ENCODE measurements at places on chromosomes 13 and 19.
A peak's percentile ranks its signal among the peaks of the same experiment; 100 is the strongest.

- no peak for DNase-seq
These were observed 3.7 kb downstream of the CEACAM16 start for GRCh38 chr19:44702551-44703176.

- DNase-seq, result no peak
These were observed 82.5 kb downstream of the AKAP11 start for GRCh38 chr13:42354241-42355091.

DNA sequence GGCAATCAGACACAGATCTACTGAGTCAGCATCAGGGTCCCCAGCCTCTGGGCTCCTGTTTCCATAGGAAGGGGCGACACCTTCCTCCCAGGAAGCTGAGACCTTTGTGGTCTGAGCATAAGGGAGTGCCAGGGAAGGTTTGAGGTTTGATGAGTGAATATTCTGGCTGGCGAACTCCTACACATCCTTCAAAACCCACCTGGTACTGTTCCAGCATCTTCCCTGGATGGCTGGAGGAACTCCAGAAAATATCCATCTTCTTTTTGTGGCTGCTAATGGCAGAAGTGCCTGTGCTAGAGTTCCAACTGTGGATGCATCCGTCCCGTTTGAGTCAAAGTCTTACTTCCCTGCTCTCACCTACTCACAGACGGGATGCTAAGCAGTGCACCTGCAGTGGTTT lies 9.2 kb downstream of the INSL3 start:
- no peak for DNase-seq

DNA sequence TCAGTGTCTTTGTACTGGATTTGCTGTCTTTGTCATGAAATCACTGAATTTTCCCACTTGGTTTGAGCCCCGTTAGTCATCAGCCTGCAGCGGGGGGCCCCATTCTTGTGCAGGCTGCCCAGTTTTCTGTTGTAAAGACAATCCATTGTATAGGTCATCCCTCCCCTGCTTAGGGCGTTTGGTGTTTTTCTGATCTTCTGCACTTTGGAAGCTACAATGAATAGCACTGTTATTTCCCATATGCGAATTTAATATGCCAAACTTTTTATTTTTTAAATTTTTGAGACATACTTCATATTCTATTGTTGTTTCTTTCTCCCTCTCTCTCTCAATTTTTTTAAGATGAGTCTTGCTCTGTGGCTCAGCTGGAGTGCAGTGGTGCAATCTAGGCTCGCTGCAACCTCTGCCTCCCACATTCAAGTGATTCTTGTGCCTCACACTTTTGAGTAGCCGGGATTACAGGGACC lies 9.0 kb downstream of the SLC27A1 start:
- DNase-seq, result no peak

GRCh38 chr19:53521373-53522202 lies 16.4 kb upstream of the ZNF331 start:
- DNase-seq, result no peak

DNA sequence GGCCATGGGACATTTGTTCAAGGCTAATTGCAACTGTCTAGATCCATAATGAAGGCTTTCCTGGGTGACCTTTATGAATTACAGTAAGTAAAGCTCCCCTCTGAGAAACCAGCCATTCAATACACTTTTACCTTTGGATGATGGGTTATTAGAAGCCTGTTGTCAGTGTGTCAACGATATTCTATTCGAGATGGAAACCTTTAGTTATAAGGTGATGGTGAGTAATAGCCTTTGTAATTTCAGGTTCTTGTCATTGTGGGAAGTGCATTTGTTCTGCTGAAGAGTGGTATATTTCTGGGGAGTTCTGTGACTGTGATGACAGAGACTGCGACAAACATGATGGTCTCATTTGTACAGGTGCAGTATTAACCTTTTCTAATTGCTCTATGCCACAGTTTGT lies 261.7 kb downstream of the ITGBL1 start:
- no peak for DNase-seq

DNA sequence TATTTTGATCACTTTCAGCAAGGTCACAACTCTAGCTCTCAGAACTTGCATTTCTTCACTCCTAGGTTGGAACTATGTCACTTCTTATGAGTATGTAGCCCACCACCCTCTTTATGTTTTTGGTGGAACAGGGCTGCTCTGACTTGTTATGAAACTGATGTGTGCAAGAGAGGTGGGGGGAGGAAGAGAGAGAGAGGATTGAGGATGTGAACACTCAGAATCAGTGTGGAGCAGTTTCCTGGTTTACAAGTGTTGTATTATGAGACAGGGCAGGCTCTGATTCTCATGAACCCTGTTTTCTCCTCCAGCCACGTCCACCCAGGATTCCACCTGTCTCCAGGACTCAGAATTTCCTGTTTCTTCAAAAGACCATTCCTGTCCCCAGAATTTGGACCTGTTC lies 16.1 kb downstream of the ZNF317 start:
- no peak for DNase-seq

GRCh38 chr19:19554074-19555023 lies 16.3 kb downstream of the CILP2 start:
- DNase-seq, result peak; percentile 88

DNA sequence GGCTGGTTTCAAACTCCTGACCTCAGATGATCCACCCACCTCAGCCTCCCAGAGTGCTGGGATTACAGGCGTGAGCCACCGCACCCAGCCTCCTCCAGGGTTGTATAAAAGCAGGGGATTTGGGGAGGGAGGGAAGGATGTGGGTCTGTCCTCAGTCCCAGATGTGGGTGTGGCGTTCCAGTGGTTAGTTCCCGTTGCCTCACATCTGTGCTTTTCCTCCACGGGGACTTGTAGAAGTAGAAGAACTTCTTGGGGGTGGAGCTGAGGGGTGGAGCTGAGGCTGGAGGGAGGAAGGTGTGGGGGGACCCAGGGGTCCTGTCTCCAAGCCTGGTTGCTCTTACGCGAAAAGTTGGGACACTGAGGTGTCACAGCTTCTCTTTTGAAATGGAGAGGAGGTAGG lies 514 bp upstream of the MCEMP1 start:
- DNase-seq, result no peak

DNA sequence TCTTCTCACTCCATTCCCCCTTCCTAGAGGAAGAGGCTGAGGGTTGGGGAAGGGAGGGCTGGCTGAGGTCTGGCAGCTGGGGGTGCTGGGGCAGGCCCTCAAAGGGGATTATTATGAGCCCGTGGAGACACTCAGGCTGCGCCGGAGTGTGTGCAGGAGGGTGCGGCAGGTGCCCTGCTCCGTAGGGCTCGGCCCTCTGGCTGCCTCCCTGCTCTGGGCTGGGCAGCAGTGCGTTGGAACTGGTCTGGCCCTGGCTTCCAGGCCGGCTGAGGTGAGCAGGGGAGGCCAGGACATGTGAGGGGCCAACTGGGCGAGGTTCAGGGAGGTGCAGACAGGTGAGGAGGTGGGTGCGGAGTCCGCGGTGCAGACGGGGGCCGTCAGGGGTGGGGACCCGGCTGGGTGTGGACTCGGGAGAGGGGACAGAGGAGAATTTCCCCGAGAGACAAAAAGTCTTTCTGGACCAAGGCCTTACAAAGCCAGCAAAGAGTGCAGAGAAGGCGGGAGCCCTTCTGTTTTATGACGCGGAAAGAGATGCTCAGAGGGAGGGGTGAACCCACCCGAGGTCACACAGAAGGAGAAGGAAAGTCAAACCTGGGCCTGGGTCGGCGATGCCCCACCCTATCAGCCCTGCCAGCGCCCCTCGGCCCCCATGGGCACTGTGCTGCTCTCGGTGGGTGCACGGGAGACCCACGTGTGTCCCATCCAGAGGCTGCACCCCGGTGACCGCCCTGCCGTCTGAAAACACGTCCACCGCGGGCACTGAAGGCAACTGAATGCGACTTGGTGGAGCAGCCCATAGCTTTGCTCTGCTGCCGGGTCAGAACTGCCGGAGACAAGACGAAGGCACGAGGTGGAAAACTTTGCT lies 31.0 kb downstream of the PIP5K1C start:
- no peak for DNase-seq

DNA sequence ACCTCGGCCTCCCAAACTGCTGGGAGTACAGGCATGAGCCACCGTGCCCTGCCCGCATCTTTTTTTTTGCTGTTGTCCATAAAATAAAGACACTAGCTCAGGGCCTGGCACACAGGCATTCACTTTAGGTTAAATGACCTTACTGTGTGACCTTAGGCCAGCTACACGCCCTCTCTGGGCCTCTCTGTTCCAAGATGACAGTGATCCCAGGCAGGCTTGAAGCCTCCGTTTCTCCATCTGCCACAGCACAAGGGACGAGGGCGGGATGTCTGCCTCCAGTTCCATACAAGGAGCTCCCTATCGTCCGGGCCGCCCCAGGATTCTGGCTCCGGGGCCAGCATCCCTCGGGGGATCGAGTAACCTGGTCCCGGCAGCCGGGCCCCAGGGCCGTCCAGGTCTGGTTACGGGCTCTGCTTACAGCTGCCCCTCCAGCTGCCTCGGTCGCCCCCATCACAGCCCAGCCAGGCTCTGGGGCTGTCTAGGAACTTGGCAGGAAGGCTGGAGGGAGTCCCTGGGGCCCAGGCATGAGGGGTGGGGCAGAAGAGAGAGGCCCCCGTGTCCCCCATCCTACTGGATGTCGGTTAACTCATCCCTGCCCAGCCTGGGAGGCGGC lies 11.9 kb upstream of the SEMA6B start:
- no peak for DNase-seq

- DNase-seq, result no peak
These were observed 176.4 kb downstream of the KCTD12 start for GRCh38 chr13:76709851-76710250.

GRCh38 chr13:40927929-40928328 lies 91.2 kb downstream of the ELF1 start:
- DNase-seq, result no peak

DNA sequence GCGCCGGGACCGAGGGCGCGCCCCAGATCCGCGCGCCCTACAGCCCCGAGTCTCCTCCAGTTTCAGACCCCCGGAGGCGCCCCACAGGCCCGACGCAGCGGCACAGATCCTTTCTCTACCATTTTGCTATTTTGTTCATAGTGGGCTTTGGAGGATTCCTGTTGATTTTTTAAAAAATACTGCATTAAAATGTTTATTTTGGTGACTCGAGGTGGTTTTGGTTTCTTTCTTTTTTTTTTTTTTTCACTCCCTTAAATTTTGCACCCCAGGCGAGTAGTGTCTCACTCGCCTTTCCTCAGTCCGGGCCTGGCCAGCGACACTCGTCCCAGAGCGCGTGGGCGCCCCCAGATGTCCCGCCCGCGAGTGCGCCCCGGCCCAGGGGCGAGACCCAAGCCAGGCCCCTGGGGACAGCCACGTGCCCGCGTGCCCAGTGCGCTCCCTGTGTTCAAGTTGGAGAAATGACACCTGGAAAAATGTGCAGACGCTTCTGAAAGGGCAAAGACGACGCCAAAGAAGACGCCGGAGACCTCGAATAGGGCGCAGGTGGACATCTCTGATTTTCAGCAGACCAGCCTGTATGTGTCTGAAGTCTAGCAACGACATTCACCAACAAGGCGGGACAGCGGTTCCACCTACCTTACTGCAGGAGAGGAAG lies 471 bp upstream of the INSR start:
- peak; percentile 88 for DNase-seq

DNA sequence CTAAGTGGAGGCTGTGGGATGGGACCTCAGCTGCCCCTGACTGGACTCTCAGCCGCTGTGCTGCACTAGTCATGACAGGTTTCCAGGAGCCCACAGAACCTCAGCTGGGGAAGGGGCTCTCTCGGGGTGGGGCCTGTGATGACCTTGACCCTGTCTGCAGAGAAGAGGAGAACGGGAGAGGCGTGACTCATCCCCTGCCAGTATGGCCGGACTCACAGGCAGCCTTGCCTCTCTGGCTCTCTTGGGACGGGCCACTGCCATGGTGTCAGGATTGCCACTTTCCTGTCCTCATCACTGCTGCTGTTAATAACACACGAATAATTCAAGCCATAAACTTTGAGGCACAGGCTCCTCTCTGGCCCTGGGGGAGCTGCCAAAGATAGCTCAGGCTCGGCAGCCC lies 295.3 kb downstream of the UQCRFS1 start:
- DNase-seq, result no peak

DNA sequence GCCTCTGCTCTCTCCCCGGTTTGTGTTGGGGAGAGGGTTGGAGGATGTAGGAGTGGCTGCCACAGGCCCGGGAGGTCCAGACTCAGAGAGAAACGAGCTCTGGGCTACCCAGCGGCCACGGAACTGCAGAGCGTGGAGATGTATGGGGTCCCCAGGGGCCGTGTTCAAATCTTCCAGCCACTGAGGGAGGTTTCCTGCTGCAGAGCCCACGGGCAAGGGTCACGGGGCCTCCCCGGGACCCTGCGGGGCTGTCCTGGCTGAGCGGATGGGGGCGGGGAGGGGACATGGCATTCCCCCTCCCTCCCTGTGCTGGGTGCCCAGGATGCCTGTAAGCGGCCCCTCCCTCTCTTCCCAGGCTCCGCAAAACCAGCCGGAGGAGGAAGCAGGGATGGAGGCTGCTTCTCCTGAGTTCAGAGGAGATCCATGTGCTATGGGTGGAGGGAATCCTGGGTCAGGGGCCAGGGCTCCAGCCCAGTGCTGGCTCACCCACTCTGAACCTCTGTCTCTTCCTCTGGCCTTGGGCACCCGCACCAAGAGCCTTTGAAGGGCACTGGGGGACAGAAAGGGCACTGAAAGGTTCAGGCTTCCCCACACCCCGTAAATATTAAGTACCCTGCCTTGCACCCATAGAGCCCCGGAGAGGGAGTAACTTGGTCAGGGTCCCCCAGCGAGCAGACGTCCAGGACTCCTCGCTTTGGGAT lies 22.6 kb downstream of the SMIM24 start:
- DNase-seq, result no peak

DNA sequence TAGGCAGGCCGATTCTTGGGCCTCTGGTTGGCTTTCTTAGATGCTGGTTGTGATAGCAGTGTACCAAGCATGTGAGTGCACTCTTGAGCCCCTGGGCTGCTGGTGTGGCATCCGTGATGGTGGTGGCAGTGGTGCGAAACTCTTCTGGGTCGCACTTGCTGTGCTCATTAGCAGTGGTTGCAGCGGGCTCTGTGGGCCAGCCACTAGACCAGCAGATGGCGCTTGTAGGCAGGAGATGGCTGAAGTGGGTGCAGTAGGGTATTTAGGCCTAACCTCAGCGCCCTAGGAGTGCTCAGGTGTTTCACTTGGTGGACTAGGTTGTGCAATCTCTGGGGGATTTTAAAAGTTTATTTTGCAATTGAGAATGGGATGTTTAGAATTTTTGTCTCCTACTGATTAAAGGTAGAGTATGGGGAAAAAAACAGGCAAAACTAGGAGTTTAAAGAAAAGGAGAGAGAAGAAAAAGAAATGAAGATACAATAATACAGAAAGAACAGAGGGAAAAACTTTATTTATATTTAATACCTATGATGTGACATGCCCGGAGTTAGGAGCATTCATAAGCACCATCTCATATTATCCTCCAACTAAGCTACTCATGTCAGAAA lies 4.3 kb upstream of the ZNF17 start:
- DNase-seq, result peak; percentile 79

DNA sequence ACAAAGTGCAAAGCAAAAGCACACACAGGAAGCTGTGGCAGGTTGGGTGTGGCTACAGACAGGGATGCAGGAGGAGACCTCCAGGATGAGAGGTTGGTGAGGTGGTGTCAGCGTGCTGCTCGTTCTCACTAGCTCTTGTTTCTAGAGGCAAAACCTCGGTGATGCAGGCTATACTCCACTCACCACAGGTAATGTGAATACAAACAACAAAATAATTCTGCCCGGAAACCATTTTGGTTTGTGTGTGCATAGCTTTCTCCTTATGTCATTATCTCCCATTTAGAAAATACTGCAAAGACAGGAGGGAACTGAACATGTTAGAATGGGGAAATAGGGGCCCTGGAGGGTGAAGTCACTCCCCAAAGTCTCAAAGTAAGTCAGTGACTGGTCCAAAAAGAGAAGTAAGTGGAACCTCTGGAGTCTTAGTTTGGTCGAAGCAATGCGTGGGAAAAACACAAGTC lies 9.4 kb downstream of the LCP1 start:
- DNase-seq, result peak; percentile 57
